ENCODE measurements at places on chromosomes 1 and 21. TPM values are rescaled to one million over a fixed set of nuclear protein-coding genes. Genes with fewer than 3 reads are reported as not detected.

The DNASE2B gene
- total RNA-seq = not detected

The KANK4 gene
- total RNA-seq = 0.09 TPM

The FAM76A gene
- 14.5 TPM for total RNA-seq

The AMY1C gene
- total RNA-seq = not detected

The COL24A1 gene
- 6.9 TPM for total RNA-seq

The DYNLT4 gene
- total RNA-seq = 0.74 TPM

The KCNH1 gene
- not detected for total RNA-seq

The GPR3 gene
- total RNA-seq = 0.46 TPM

The TRIM67 gene
- total RNA-seq = 0.15 TPM

The EVA1B gene
- total RNA-seq = 13.5 TPM
